ENCODE measurements at places on chromosomes 7 and 10. TPM values are rescaled to one million over a fixed set of nuclear protein-coding genes. Genes with fewer than 3 reads are reported as not detected.

Gene FKBP6
- not detected for polyA plus RNA-seq

Gene NKX2-3
- not detected for polyA plus RNA-seq

Gene IGFBP3
- polyA plus RNA-seq, result 0.53 TPM

GRCh38 chr10:124521429-124521871, 59.8 kb downstream of the LHPP start:
- no peak for DNase-seq

GRCh38 chr10:52541006-52541473, 227.0 kb downstream of the DKK1 start:
- no peak for DNase-seq

- DNase-seq, result no peak
These were observed 117.6 kb downstream of the DIP2C start for GRCh38 chr10:571688-572451.

GRCh38 chr10:107340326-107340725, 175.8 kb upstream of the SORCS1 start:
- no peak for DNase-seq

- DNase-seq, result no peak
These were observed 84.4 kb downstream of the VTI1A start for GRCh38 chr10:112531421-112531820.

DNA sequence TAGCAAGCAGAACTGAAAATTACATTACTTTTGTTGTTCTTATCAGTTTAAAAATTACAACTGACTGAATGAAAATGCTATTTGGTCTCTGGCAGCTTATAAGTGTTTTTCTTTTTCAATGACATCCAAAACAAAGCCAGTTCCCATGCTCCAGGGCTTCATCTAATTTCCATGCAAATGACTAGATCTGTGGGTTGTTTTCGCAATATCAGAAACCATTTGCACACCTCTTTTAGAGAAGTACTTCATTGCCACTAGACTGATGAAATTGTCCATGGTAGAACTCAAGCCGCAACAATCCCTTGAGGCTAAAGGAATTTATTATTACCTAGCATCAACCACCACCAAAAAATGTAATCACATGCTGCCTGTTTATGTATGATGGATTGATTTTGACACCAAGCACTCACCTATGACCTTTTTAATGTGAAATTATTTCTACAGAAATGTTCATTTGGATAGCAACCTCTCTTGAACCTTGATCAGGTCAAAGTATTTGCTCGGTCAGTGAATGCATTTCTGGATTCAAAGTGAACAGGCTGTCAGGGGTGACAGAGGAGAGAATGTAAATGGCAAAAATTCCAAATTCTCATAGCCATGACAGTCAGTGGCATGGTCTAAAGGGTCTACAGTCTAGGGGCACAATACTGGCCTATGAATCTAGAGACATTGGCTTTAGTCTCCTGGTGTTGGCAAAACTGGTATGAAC, 769.3 kb downstream of the SORCS1 start:
- no peak for DNase-seq

- no peak for DNase-seq
These were observed 8.6 kb downstream of the CPA5 start for GRCh38 chr7:130353196-130353595.

DNA sequence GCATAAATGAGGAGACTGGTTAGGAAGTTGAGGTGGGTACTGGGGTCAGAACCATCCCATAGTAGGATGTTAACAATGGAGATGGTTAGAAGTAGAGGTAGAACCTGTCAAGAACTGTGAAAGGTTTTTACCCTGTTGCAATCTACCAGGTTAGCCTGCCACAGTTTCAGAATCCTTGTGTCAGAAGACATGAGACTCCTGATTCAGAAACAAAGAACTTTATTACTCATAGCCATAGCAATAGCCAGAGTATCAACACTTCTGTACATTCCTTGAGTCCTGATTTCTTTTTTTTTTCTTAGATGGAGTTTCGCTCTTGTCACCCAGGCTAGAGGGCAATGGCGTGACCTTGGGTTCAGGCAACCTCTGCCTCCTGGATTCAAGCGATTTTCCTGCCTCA, 200.9 kb downstream of the GRM3 start:
- no peak for DNase-seq

DNA sequence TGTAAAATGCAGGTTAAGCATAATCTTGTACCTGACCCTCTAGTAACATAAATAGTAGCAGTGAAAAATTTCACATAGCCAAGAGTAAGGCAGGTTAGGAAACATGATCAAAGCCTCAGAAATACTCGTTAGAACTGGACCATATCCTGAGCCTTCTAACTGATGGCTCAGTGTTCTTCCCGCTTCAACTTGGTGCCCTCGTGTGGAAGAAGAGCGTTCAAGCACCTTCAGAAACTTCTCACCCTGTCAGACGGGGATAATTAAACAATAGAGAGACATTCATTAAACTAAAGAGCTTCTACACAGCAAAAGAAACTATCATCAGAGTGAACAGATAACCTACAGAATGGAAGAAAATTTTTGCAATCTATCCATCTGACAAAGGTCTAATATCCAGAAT, 124.5 kb downstream of the MYOF start:
- DNase-seq, result no peak

Measured in immature natural killer cell (primary cell).